ENCODE measurements at places on chromosomes 1 and 21.
A peak's percentile ranks its signal among the peaks of the same experiment; 100 is the strongest.

DNA sequence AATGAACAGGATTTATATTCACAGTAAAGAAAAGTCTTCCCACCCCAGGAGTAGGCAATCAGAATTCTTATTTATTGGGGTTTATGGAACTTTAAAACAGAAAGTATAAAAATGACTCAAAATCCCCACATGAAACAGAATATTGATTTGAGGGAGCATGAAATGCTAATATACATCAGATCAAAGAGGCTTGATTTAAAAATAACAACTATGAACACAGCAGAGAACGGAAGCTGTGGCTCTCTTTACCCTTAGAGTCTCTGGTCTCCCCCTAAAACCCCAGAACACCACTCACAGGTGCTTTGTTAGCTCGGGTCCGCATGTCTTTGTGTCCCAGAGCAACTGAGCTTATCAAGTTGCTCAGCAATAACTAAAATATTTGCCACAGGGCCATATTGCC is 31.2 kb upstream of the FASLG start:
- no peak for DNase-seq

DNA sequence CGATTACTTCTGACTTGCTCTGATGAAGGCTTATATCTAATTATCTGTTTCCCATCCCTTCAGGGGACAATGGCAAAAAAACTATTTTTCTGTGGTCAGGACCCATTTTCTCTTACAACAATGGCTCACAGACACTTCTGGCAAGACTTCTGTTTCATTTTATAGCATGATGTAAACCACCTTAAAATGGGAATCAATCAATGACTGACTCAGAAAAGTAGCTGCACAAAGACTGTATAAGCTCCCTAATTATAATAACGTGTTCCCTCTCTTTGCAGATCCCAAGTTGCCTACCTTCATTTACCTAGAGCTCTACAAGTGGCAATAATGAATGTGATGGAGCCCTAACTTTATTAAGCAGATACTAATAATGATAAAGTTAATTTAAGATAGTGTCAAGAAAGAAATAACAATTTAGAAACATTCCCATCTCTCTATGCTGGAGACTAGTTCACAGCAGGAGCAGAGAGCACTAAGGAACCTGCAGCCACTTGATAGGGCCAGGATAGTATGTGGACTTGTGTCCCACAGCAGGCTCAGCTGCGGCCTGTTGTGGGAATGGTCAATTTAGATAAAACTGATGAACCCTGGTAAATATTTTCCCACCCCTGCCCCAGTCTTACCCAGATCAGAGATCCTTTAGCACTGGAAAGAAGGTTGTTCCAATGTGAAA is 538 bp downstream of the GBP2 start:
- no peak for DNase-seq

GRCh38 chr21:29318354-29318753 is 19.6 kb downstream of the BACH1 start:
- DNase-seq, result no peak

DNA sequence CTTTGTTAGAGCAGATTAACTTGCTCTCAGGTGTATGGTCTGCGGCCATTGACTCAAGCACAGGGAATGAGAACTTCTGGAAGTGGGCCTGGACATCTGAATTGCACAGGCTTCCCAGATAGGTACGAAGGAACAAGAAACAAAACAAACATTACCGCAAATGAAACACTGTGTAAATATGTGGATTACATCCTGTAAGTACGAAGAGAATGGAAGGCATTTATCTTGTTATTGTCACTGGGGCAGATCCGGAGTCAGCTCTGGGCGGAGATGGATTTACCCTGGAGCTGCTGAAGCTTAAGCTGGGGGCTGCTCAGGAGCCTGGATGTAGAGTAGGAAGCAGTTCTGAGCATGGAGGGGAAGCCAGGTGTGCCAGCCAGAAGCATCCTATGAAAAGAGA is 6.8 kb downstream of the HES2 start:
- no peak for DNase-seq

GRCh38 chr21:26224366-26224765 is 53.8 kb upstream of the APP start:
- no peak for DNase-seq

DNA sequence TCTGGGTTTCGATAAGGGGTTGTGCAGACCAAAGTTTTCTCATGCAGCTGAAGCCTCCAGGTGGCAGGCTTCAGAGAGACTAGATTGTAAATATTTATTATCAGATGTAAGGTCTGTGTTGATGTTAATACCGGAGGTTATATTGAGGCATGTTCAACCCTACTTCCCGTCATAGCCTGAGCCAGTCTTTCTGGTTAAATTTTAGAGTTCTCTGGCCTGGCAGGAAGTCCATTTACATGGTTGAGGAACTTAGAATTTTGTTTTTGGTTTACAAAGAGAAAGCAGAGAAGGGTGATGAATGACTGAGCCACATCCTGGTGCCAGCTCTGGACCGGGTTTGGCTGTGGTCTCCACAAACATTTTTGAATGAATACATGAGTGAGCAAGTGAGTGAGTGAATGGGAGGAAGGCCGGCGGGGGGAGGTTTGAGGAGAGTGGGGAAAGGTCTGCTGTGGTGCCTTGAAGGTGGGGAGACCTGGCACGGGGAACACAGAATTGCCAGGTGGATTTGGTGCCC is 218.5 kb downstream of the DISC1 start:
- DNase-seq, result no peak

- no peak for DNase-seq
Measured at GRCh38 chr21:43274022-43274945, 105.5 kb downstream of the CRYAA start.

GRCh38 chr1:224783006-224783651 is 146.3 kb upstream of the DNAH14 start:
- peak; percentile 52 for DNase-seq

- no peak for DNase-seq
Measured at GRCh38 chr1:115906627-115907026, 65.7 kb upstream of the NHLH2 start.

GRCh38 chr1:19619697-19620384 is 24.3 kb upstream of the NBL1 start:
- no peak for DNase-seq

DNA sequence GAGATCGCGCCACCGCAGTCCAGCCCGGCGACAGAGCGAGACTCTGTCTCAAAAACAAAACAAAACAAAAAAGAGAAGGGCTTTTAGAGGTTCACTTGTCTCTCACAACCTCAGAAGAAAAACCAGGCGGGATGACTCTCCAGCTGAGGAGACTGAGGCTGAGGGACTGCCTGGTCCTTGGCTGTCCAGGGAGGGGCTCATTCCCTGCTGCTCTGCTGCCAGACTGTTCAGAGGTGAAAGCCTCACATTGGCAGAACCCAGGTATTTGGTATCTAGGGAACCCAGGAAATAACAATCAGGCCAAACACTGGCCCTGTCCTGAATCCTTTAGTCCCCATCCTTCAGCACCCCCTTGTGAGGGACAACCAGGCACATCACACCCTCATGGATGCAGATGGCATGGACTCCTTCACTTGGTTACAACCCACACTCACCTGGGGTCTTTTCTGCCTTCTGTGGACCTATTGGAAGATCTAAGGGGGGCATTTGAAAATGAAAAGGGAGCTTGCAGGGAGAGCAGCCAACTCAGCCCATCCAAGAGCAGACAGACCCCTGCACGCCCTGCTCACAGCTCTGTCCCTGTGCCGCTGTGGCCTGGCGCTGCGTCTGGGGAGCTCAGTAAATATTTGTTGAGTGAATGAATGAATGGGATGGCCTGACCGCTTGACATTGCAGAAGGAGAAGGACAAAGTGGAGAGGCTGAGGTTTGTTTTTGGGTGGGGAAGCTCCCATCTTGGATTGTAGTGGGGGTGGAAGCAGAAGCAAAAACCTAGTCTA is 33.4 kb downstream of the CD247 start:
- no peak for DNase-seq

DNA sequence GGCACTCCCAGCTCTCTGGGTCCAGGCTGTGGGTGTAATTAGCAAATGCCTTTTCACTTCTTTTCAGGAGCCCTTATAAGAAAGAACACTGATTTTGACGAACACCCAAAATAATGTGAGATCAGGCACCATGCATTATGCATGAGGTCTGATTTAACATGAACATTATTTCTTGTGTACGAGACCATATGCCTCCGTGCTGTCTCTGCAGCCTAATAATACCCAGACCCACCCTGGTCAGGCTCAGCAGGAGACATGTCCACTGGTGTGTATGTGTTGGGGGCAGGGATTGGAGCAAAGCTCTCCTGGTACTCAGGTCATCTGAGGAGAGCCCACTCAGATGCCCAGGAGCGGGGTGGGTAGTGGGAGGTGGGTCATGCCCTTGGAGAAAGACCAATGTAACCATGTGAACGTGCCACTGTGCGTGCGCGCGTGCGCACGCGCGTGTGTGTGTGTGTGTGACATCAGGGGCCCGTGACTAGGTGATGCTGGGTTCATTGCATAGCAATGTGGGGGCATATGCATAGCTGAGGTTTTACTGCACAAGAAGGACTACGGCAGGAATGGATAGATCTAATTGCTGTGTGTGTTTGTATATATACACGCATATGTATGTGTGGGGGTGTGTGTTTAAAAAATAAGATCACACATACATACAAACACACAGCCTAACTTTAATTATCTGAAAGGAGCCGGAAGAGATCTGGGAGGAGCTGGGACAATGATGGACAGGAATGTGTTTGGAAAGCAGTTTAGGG is 7.1 kb downstream of the POU3F1 start:
- DNase-seq, result no peak

- DNase-seq, result no peak
Measured at GRCh38 chr1:226617109-226617508, 68.5 kb downstream of the STUM start.

- DNase-seq, result no peak
Measured at GRCh38 chr1:153941826-153942725, 4.4 kb downstream of the DENND4B start.

DNA sequence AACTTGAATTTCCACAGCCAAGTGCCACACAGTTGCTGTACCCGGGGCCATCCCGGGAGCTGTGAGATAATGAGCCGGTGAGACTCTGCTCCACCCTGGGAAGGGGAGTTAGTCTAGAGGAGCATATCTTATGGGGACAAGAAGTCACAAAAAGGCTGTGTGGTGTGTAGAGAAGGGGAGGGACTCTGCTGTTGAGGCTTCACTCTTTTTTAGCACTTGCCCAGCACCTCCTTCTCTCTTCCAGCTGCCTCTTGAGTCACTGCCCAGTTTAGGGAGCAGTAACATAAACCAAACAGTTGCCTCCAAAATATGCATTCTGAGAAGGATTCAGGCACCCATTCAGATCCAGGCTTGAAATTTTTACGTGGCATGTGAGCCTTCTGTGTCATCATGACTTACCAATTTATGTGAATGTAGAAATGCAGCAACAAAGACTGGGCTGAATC is 744 bp upstream of the WDR26 start:
- DNase-seq, result peak; percentile 7

DNA sequence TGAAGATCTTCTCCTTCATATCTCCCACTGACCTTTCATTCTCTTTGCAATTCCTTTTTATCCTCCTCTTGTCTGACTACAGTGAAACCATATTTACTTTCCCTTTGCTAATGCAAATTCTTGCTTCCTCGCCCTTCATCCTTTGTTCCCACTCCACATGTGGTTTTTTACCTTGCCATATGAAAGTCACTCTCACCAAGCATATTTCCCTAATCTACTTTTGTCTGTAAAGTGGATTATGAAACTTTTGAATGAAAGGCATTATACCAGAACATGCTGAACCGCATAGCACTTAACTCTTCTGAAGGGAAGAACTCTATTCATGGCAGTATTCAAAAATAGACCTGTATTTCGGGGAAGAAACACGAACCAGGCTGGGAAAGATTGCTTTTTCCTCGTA is 8.0 kb upstream of the TMPRSS15 start:
- no peak for DNase-seq

DNA sequence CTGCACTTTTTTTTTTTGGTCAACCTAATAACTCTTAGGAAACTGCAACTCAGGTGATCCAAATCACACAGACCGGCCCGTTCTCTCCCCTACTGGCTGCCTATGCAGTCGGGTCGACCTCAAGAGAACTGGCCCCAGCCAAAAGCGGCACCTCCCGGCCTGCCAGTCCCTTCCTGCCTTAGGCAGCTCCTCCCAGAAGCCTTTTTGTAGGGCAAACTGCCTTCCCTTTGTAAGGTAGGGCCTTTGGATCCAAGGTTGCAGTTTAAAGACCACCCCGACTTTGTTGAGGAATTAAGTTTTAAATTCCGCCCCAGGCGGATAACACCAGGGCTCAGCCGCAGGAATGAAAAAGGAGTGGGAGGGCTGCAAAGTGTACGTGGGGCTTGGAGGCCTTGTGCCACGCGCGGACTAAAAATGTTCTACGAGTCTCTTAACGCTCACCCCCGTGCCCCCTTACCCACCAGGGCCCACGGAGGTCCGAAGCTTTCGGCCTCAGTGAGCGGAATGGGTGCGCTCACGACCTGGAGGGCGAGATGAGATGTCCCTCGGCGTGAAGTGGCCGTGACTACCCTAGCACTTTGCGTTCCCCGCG is 642 bp upstream of the ST3GAL3 start:
- DNase-seq, result peak; percentile 1

GRCh38 chr1:172163498-172164215 is 256.8 kb upstream of the C1orf105 start:
- DNase-seq, result no peak

- no peak for DNase-seq
Measured at GRCh38 chr1:241730031-241730430, 78.0 kb downstream of the WDR64 start.

DNA sequence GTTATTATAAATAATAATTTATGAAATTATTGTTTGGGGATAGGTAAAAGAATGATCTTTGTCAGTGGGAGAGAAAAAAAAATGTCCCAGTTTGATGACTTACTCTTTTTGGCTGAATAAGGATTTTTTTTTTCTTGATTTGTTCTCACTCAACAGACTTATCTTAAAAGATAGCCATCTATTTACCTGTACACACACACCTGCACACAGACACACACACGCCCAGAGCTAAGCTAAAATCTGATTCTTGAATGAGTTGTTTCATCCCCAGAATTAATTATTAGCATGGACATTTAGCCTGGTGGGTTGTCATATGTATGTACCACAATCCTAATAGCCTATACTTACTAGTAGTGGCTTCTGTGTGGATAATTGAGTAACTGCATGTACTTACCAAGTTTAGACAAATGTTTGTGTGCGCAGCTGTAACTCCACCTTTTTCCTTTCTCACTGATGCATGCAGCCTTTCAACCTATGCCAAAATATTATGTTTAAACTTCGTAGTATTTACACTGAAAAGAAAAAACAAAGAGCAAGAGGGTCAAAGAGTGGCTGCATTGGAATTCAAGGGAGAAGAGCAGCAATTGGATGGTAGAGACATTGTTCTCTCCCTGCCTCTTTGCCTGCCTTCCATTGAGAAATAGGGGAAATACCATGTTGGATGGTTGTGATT is 174.3 kb downstream of the ADGRL2 start:
- no peak for DNase-seq

- no peak for DNase-seq
Measured at GRCh38 chr21:27535188-27535587, 568.3 kb upstream of the ADAMTS5 start.

- no peak for DNase-seq
Measured at GRCh38 chr1:10796029-10796944, at the start of gene CASZ1. Gene CASZ1, minus strand, starts transcription at chr1:10796646. Its CDS starts 102,757 bp downstream, at chr1:10693889.
